Osteocyte (in vitro differentiated cells): ENCODE measurements at places on chromosomes 13 and 19. TPM values are rescaled to one million over a fixed set of nuclear protein-coding genes. Genes with fewer than 3 reads are reported as not detected.
A peak's percentile ranks its signal among the peaks of the same experiment; 100 is the strongest.

GRCh38 chr19:16263141-16263761, 61.4 kb upstream of the KLF2 start:
- H3K4me3 ChIP-seq: no peak overlapping the region
- H3K27me3 ChIP-seq: peaks cover 27% of the 10 kb centered on the region
- no peak overlapping the region for H3K27ac ChIP-seq
- no peaks in the 10 kb centered on the region for H3K36me3 ChIP-seq
- H3K4me1 ChIP-seq: no peaks in the 10 kb centered on the region

DNA sequence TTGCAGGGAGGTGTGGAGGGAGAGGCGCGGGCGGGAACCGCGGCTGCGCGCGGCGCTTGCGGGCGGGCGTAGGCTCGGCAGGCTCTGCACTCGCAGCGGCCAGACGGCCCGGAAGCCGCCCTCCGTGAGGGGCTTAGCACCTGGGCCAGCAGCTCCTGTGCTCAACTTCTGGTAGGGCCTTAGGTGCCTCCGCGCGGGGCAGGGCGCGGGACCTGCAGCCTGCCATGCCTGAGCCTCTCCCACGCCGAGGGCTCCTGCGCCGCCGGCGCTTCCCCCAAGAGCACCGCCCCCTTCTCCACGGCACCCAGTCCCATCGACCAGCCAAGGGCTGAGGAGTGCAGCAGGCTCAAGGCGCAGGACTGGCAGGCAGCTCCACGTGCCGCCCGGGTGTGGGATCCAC, 940.8 kb upstream of the PCDH9 start:
- no peak overlapping the region for H3K27ac ChIP-seq
- no peaks in the 10 kb centered on the region for H3K27me3 ChIP-seq
- no peak overlapping the region for H3K4me3 ChIP-seq
- peaks cover 7% of the 10 kb centered on the region for H3K4me1 ChIP-seq
- DNase-seq: no peak

GRCh38 chr19:35612224-35612558, 344 bp upstream of the HAUS5 start:
- no peak for DNase-seq
- peaks cover 4% of the 10 kb centered on the region for H3K36me3 ChIP-seq
- H3K4me3 ChIP-seq: peak overlapping the region; percentile 83
- H3K27ac ChIP-seq: no peak overlapping the region
- peaks cover 10% of the 10 kb centered on the region for H3K4me1 ChIP-seq
- H3K27me3 ChIP-seq: no peaks in the 10 kb centered on the region

ANKRD24 gene
- 0.73 and 0.89 TPM in 2 replicates for total RNA-seq

CLEC17A gene
- total RNA-seq: not detected in 2 replicates

GRCh38 chr19:2775556-2776430, 7.3 kb downstream of the SGTA start:
- H3K27me3 ChIP-seq: no peaks in the 10 kb centered on the region
- H3K4me3 ChIP-seq: no peak overlapping the region
- no peak for DNase-seq
- peaks cover 12% of the 10 kb centered on the region for H3K4me1 ChIP-seq
- peak overlapping the region; percentile 62 for H3K27ac ChIP-seq

SEMA6B gene
- 5.8 and 6.2 TPM in 2 replicates for total RNA-seq

ZNF667 gene
- not detected in 2 replicates for total RNA-seq

- H3K27me3 ChIP-seq: no peaks in the 10 kb centered on the region
- H3K4me1 ChIP-seq: peaks cover 29% of the 10 kb centered on the region
- peak overlapping the region; percentile 84 for H3K4me3 ChIP-seq
- H3K27ac ChIP-seq: peak overlapping the region; percentile 57
- no peaks in the 10 kb centered on the region for H3K36me3 ChIP-seq
Observed at GRCh38 chr19:3361384-3362216, 4.8 kb upstream of the NFIC start.

DIRAS1 gene
- total RNA-seq: 5.8 and 6.9 TPM in 2 replicates

DNA sequence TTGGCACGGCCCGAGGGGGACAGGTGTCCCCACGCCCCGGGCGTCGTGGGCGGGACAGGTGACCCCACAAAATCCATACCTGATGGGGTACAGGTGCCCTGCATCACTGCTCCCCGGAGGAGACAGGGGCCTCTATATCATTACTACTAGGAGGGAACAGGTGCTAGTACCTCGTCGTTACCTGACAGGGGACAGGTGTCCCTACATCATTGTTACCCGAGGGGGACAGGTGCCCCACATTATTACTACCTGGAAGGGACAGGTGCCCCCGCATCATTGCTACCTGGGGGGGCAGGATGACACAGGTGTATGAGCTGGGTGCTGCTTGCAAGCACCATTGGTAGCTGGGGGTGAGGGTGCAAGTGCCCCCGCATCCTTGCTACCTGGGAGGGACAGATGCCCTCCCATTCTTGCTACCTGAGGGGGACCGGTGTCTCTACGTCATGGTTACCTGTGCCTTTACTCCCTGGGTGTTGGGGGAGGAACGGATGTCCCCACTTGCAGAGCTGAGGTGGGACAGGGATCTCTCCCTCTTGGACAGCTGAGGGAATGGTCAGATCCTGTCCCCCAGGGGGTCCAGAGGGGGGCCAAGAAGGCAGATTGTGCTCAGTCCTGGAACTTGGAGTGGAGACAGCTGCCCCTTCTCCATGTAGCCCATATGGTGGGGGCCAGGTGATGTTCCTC, 620 bp downstream of the CRTC1 start:
- H3K27me3 ChIP-seq: no peaks in the 10 kb centered on the region
- H3K4me3 ChIP-seq: peak overlapping the region; percentile 65
- no peak overlapping the region for H3K27ac ChIP-seq
- H3K4me1 ChIP-seq: peaks cover 16% of the 10 kb centered on the region
- no peak for DNase-seq
- H3K36me3 ChIP-seq: no peaks in the 10 kb centered on the region

DNA sequence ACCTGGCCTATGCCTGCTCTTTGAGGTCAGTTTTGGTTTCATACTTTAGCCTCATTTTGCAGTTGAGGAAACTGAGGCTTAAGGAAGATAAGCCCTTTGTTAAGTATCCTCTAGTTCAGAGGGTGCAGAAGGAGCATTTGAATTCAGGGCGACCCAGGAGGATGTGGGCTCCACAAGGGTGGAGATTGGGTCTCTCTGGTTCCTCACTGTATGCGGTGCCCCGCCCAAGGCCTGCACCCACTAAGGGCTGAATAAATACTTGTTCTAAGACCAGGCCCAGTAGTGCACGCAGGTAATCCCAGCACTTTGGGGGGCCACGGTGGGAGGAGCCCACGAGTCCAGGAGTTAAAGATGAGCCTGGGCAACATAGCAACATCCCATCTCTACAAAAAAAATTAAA, 768 bp upstream of the SLC44A2 start:
- H3K4me3 ChIP-seq: peak overlapping the region; percentile 70
- peak overlapping the region; percentile 87 for H3K27ac ChIP-seq
- H3K27me3 ChIP-seq: no peaks in the 10 kb centered on the region

ZNF665 gene
- 5.1 TPM in 2 replicates for total RNA-seq
